Activated T-helper 2 cell treated with anti-CD3 and anti-CD28 coated beads, Interferon-gamma antibody, Interleukin-2, Interleukin-4, amounts not matched to agents 10 μg/mL and 5 μg/mL and 100 μg/mL, durations not matched to agents 14 hours and 24 hours and 36 hours (primary cell): ENCODE measurements at places on chromosomes 11 and 22. TPM values are rescaled to one million over a fixed set of nuclear protein-coding genes. Genes with fewer than 3 reads are reported as not detected.
A peak's percentile ranks its signal among the peaks of the same experiment; 100 is the strongest.

UPK2 gene
- total RNA-seq: 0.21 TPM in 1 of 2 replicates, not detected in the other

SELENOO gene
- 26.3 and 26.4 TPM in 2 replicates for total RNA-seq

OR2AT4 gene
- not detected in 2 replicates for total RNA-seq

EHBP1L1 gene
- total RNA-seq: 163 and 168 TPM in 2 replicates

MRGPRG gene
- total RNA-seq: not detected in 2 replicates

PHETA2 gene
- total RNA-seq: 5.6 and 5.7 TPM in 2 replicates

DNA sequence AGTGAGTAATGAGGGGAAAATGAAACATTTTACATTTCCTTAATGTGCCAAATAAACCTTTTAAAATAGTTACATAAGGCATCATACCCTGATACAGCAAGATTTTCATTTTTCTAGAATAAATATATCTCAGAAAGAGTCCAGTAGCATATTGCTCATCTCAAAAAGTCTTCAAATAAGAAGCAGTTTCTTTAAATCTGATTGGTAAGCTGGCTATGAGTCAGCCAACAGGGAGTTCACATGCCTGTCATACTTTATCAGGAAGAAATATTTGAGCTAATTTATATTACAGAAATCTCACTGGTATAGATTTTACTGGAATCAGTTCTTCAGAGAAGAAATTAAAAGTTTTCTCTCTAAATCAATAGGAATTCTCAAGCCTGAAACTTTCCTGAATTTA is 258.1 kb downstream of the C11orf87 start:
- no peaks in the 10 kb centered on the region for H3K27me3 ChIP-seq
- DNase-seq: no peak
- no peak overlapping the region for H3K27ac ChIP-seq
- H3K4me1 ChIP-seq: no peaks in the 10 kb centered on the region
- no peaks in the 10 kb centered on the region for H3K36me3 ChIP-seq

DNA sequence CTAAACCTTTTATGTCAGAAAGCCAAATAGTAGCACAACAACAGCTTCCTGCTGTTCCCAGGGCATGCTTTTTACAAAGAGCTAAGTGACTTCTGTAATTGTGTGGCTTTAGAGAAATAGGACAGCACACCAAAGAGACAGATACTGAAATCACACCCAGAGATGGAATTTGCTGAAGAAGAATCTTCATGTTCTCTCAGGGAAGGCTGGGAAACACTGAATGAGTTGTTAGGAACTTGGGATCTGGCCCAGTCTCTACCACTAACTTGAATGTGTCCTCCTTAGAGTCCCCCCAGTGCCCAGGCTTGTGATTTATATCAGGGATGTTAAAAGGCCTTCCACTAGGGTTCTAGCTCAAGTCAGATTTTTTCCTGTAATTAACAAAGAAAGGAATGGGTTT is 175.2 kb downstream of the DBX1 start:
- H3K27me3 ChIP-seq: peaks cover 2% of the 10 kb centered on the region
- DNase-seq: no peak
- H3K27ac ChIP-seq: no peak overlapping the region
- H3K4me3 ChIP-seq: no peak overlapping the region
- no peaks in the 10 kb centered on the region for H3K4me1 ChIP-seq
- H3K36me3 ChIP-seq: no peaks in the 10 kb centered on the region

GRCh38 chr11:66051371-66051765 is 796 bp upstream of the SF3B2 start:
- DNase-seq: no peak
- H3K4me3 ChIP-seq: peak overlapping the region; percentile 100

- H3K27ac ChIP-seq: no peak overlapping the region
- peaks cover 34% of the 10 kb centered on the region for H3K4me1 ChIP-seq
- H3K27me3 ChIP-seq: no peaks in the 10 kb centered on the region
- no peak overlapping the region for H3K4me3 ChIP-seq
- H3K36me3 ChIP-seq: peaks cover 4% of the 10 kb centered on the region
Observed at GRCh38 chr22:19117111-19117512, 5.1 kb downstream of the DGCR2 start.

DNA sequence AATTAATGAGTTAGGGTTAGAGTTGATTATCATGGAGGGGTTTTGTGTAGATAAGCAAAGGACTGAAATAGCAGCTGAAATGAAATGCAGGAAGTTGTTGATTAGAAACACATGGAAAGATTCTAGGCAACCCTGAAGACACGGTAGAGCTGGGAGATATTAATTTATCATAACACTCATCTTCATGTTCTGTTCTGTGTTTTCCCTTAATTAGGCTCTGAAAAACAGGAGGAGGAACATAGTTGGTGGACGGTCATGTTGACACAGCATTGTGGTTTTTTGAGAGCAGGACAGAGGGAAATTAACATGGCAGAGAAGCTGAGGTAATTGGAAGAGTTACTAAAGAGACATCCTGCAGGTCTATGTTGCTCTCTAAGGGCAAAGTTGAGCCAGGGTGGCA is 138.8 kb upstream of the UBASH3B start:
- no peaks in the 10 kb centered on the region for H3K36me3 ChIP-seq
- H3K4me1 ChIP-seq: no peaks in the 10 kb centered on the region
- peaks cover 2% of the 10 kb centered on the region for H3K27me3 ChIP-seq
- H3K27ac ChIP-seq: no peak overlapping the region
- DNase-seq: no peak
- H3K4me3 ChIP-seq: no peak overlapping the region

GRCh38 chr11:68040957-68041591 is 2.2 kb downstream of the TCIRG1 start:
- no peak for DNase-seq
- peak overlapping the region; percentile 93 for H3K4me3 ChIP-seq
- peak overlapping the region; percentile 89 for H3K27ac ChIP-seq

GRCh38 chr11:118896472-118896913 is 12.8 kb downstream of the CXCR5 start:
- peaks cover 44% of the 10 kb centered on the region for H3K4me1 ChIP-seq
- no peak overlapping the region for H3K4me3 ChIP-seq
- no peak for DNase-seq
- no peak overlapping the region for H3K27ac ChIP-seq
- H3K36me3 ChIP-seq: peaks cover 39% of the 10 kb centered on the region

- no peak overlapping the region for H3K27ac ChIP-seq
- no peaks in the 10 kb centered on the region for H3K4me1 ChIP-seq
- DNase-seq: no peak
- no peak overlapping the region for H3K4me3 ChIP-seq
- H3K36me3 ChIP-seq: no peaks in the 10 kb centered on the region
Observed at GRCh38 chr11:66768088-66768521, 39.1 kb upstream of the SPTBN2 start.

DNA sequence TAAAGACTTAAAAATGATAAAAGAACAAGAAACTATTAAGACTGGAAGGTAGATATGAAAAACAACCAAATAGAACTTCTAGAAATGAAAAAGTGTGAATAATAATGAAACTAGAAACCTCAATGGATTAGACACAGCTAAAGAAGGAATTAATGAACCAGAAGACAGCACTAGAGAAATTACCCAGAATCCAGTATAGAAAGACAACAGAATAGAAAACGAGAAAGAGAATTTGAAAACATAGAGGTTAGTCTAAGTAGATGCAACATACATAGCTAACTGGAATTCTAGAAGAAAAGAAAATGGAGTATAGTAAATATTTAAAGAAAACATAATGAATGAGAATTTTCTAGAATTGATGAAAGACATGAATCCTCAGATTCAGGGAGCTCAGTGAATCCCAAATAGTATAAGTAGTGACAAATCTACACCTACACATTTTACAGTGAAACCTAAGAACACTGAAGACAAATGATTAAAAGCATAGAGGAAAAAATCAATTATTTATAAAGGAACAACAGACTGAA is 111.9 kb downstream of the PARVA start:
- no peak overlapping the region for H3K4me3 ChIP-seq
- H3K36me3 ChIP-seq: no peaks in the 10 kb centered on the region
- no peaks in the 10 kb centered on the region for H3K4me1 ChIP-seq
- peaks cover 3% of the 10 kb centered on the region for H3K27me3 ChIP-seq

DNA sequence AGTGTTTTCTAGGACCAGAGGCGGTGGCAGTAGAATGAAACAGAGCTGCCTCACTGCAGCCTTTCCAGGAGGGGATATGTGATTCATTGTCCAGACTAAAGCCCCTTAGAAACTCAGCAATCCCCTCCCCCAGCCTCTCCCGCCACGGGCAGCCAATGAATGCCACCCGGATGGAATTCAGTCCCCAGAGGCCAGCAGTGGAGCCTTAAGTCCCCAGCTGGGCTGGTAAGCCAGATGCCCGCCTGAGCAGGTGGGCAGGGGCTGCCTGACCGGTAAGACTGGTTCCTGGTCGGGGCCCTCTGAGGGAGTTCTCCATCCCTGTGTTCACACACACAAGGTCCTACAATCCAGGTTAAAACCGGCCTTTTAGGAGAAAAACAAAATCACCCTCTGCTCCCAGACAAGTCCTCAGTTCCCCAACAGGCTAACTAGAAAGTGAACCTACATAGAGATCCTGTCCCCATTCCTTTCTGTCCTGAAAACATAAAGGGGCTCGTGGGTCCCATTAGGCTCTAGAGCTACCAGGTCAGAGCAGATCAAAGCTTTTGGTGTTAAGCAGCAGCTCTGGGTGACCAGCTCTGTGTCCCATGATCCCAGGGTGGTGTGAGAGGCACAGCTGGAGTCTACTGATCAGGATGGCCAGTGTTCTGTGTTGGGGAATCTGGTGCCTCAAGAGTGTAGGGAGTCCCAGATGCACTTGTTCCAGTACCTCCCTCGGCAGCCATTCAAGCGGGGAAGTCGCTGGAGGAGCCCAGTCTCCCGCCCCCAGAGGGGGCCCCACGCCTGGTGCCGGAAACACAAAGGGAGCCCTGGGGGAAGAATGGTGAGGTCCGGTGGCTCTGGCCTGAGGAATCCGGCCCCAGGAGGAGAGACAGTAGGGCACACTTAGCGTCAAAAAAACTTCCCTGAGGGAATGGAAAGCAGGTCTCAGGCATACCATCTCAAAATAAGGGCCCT is 2.6 kb downstream of the PATZ1 start:
- no peaks in the 10 kb centered on the region for H3K27me3 ChIP-seq
- H3K4me3 ChIP-seq: peak overlapping the region; percentile 88
- peaks cover 58% of the 10 kb centered on the region for H3K36me3 ChIP-seq
- H3K27ac ChIP-seq: peak overlapping the region; percentile 83

- H3K27me3 ChIP-seq: peaks cover 9% of the 10 kb centered on the region
- no peak overlapping the region for H3K27ac ChIP-seq
Observed at GRCh38 chr11:78731027-78731426, 156.4 kb upstream of the NARS2 start.

GRCh38 chr11:134475951-134476350 is 63.9 kb upstream of the B3GAT1 start:
- H3K4me3 ChIP-seq: no peak overlapping the region
- no peaks in the 10 kb centered on the region for H3K36me3 ChIP-seq
- no peak overlapping the region for H3K27ac ChIP-seq
- H3K27me3 ChIP-seq: peaks cover 4% of the 10 kb centered on the region
- no peaks in the 10 kb centered on the region for H3K4me1 ChIP-seq

- peaks cover 18% of the 10 kb centered on the region for H3K4me1 ChIP-seq
- peaks cover 51% of the 10 kb centered on the region for H3K27me3 ChIP-seq
- peak overlapping the region; percentile 40 for H3K4me3 ChIP-seq
- H3K27ac ChIP-seq: no peak overlapping the region
- peak; percentile 55 for DNase-seq
Observed at GRCh38 chr11:72585762-72586311, 88.4 kb downstream of the PDE2A start.

DNA sequence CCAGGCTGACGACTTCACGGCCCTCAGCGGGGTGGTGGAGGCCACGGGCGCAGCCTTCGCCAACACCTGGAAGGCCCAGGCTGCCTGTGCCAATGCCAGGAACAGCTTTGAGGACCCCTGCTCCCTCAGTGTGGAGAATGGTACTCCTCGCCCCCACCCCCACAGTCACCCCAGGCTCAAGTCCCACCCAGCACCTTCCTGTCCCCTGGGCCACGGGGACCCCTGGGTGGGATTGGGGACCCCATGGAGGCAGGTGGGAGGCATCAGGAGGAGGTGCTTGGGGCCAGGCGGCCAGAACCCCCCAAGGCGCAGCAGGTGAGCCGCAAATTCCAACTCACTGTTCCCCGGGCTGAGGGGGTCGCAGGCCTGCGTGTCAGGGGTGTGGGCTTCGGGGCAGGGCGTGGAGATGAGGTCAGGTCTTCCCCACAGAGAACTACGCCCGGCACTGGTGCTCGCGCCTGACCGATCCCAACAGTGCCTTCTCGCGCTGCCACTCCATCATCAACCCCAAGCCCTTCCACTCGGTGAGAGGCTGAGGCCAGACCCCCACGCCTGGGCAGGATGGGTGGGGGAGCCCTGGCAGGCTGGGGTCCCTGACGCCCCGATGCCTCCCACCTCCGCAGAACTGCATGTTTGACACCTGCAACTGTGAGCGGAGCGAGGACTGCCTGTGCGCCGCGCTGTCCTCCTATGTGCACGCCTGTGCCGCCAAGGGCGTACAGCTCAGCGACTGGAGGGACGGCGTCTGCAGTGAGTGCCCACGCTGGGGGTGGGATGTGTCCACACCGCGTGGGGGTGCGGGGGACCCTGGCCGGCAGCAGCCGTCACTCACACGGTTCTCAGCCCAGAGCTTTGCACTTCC is 9.4 kb downstream of the MUC5B start:
- H3K4me3 ChIP-seq: no peak overlapping the region
- DNase-seq: no peak
- H3K27me3 ChIP-seq: no peaks in the 10 kb centered on the region
- no peaks in the 10 kb centered on the region for H3K36me3 ChIP-seq
- H3K4me1 ChIP-seq: no peaks in the 10 kb centered on the region
- H3K27ac ChIP-seq: no peak overlapping the region

DNA sequence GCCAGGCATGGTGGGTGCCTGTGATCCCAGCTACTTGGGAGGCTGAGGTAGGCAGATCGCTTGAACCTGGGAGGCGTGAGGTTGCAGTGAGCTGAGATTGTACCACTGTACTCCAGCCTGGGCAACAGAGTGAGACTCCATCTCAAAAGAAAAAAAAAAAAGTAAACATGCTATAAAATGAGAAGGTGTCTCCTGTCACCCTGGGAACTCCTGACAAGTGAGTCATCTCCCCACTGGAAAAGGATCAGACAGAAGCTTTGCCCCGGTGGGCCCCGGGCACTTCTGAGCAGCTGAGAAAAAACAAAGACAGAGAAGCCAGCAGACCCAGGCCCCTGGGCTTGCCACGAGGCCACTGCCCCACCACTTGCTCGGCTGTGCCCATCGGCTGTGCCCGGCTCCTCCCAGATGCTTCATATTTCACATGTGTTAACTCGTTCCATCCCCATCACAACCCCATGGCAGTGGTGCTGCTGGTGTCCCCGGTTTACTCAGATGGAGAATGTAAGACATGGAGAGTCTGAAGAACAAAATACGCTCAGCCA is 22.3 kb downstream of the TTLL1 start:
- H3K27me3 ChIP-seq: no peaks in the 10 kb centered on the region
- DNase-seq: no peak
- H3K4me3 ChIP-seq: no peak overlapping the region

DNA sequence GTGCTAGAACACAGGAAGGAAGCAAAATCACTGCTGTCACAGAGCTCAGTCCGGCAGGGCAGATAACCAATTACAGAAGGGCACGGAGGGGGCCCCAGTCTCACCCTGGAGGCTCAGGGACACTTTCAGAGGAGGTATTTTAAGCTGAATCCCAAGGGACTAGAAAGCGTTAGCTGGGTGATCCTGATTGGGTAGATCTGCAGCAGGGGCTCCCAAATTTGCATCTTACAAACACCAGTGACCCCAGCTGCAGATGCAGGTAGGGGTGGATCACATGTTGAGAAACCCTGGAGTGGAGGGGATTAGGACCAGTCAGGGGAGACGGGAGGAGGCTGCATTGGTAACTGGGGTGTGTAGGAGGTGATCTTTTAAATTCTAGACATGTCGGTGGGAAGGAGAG is 91.4 kb downstream of the CSNK2A3 start:
- no peak for DNase-seq
- no peak overlapping the region for H3K4me3 ChIP-seq
- peaks cover 7% of the 10 kb centered on the region for H3K27me3 ChIP-seq
- no peaks in the 10 kb centered on the region for H3K36me3 ChIP-seq
- no peak overlapping the region for H3K27ac ChIP-seq
- no peaks in the 10 kb centered on the region for H3K4me1 ChIP-seq

GRCh38 chr22:36166518-36167220 is 6.1 kb upstream of the APOL3 start:
- H3K36me3 ChIP-seq: peaks cover 4% of the 10 kb centered on the region
- peaks cover 33% of the 10 kb centered on the region for H3K4me1 ChIP-seq
- no peak overlapping the region for H3K4me3 ChIP-seq
- no peak overlapping the region for H3K27ac ChIP-seq
- DNase-seq: peak; percentile 30
